ENCODE measurements at places on chromosomes 11 and 22.

GRCh38 chr22:38314933-38315822, 2.1 kb downstream of the CSNK1E start:
- DNase-seq = peak; percentile 15

DNA sequence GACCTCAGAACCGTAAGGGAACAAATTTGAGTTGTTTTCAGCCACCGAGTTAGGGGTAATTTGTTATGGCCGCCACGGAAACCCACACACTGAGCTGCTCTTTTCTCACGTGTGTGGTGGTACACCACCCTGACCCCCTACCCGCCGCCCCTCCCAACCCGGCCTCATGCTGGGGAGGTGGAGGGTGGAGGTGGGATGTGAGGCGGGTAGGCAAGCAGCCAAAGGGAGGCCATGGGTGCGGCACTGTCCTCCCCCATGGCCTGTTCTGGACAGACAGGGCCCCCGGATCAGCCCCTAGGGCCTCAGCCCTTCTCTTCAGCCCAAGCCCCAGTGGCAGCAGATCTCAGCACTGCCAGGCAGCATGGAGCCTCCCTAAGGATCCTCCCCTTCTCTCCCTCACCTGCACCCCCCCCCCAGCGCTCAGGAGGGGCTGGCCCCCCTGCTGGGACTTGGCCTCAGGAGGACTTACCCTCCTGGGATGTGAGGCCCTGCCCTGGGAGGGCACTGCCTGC, 7.9 kb downstream of the PRR5 start:
- no peak for DNase-seq

DNA sequence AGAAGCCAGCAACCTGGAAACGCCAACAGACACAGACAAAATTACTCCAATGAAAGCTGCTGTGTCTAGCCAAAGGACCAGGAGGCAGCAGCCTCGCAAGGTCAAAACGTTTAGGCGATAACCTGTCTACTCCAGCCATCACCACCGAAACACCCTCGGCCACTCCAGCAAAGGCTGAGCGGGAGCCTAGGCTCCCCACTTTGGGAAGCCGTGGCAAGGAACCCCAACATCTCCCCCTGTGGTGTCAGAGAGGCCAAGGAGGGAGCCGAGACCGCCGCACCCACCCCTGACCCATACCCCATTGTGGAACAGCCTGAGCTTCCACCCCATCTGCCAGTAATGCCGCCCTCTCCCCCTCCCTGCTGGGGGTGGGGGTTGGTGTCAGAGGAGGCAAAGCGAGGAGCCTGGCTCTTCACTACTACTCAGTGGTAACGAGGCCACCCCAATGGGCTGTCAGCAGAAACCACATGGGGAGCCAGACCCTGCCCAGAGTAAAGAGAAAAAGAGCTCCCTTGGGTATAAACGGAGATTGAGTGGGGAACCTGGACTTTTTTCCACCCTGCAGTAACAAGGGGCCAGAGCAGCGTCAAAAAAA, 33.9 kb upstream of the SEPTIN5 start:
- DNase-seq = no peak

DNA sequence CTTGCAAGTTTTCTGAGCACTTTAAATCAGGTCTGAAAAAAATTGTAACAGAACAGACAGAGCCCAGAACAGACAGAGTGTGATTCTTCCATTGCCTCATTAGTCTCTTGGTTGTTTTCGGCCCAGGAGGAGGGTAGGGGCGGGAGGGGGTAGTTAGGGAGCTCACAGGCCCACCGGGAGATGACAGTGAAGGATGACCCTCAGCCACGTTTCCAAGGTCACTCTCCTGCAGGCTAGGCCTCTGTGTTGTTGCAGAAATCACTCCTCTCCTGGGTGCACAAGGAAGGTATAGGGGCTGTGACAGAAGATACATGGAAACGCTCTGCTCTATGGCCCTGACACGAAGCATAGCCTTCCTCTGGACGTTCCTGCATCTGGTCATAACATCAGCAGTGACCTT, 69.3 kb downstream of the ABTB2 start:
- no peak for DNase-seq

DNA sequence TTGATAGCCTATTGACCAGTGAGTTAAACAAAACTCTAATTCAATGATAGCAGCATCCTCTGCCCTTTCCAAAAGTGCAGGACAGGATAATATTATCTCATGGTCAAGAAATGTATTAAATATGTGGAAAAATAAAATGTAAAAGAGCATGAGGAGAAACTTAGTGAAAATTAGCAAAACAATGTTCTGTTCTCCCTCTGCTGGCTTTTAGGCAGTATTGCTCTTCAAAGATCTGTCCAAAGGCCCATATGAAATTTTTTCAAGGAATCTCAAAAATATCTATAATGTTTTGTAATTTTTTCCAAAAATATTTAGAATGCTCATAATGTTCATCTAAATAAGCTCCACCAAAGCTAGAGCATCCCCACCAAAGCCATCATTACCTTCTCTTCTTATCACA, 8.3 kb upstream of the ARL14EP start:
- no peak for DNase-seq

DNA sequence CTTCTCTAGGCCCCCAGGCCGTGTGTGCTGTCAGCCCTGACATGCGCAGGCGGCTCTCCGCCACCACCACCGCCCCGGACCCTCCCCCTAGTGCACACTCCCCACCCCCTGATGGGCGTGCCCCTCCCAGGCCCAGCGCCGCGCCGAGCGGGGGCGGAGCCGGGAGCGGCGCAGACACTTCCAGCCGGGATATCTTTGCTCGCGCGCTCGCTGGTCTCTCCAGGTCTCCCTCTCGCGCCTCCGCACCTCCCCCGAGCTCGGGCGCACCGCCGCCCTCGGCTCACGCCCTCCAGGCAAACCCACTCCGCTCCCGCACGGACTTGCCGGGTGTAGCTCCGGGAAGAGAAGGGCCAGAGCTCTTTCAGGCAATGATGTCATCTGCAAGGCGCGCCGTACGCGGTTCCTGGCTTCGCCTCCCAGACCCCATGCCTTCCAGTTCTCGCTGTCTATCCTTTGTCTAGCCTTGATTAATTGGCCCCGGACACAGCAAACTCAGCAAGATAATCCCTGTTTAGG, at the start of gene SCN3B:
TSS of gene SCN3B (minus strand) at position 59 of the 516 bp plus-strand sequence. CDS start 823 bp downstream, outside the sequence.
- peak; percentile 64 for DNase-seq

GRCh38 chr22:30860176-30861105, 108.1 kb downstream of the MORC2 start:
- no peak for DNase-seq

DNA sequence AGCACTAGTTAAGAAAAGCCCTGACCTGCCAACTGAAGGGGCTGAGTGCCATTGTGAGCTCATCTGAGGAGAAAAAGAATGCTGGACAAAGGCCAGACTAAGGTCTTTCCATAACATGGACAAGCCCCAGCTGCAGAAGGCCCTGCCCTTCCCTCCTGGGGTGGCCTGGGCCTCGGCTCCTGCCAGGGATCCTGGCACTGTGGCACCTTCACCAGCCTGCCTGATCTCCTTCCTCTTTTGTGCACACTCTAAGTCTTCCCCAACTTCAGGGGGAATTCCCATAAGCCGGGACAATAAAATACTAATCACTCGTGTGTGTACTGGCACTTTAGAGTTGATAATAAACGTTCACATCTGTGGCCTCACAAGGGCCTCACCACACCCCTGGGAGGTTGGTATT, 9.9 kb downstream of the TMPRSS13 start:
- no peak for DNase-seq

DNA sequence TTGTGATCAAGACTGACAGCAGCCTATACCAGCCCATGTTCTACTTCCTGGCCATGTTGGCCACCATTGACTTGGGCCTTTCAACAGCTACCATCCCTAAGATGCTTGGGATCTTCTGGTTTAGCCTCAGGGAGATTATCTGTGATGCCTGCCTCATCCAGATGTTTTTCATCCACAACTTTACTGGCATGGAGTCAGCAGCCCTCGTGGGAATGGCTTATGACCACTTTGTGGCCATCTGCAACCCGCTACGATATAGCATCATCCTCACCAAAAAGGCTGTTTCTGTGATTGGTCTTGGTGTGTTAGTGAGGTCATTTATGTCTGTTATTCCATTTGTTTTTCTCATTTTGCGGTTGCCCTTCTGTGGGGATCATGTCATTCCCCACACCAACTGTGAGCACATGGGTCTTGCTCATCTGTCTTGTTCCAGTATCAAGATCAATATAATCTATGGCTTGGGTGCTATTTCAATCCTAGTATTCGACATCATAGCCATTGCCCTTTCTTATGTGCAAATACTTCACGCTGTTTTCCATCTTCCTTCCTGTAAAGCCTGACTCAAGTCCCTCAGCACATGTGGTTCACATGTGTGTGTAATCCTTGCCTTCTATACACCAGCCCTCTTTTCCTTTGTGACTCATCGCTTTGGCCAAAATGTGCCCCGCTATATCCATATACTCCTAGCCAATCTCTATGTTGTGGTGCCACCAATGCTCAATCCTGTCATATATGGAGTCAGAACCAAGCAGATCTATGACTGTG, 23.6 kb downstream of the OR52E1 start:
- no peak for DNase-seq

- DNase-seq = no peak
Measured at GRCh38 chr11:67698247-67698646, 23.8 kb upstream of the ALDH3B2 start.

DNA sequence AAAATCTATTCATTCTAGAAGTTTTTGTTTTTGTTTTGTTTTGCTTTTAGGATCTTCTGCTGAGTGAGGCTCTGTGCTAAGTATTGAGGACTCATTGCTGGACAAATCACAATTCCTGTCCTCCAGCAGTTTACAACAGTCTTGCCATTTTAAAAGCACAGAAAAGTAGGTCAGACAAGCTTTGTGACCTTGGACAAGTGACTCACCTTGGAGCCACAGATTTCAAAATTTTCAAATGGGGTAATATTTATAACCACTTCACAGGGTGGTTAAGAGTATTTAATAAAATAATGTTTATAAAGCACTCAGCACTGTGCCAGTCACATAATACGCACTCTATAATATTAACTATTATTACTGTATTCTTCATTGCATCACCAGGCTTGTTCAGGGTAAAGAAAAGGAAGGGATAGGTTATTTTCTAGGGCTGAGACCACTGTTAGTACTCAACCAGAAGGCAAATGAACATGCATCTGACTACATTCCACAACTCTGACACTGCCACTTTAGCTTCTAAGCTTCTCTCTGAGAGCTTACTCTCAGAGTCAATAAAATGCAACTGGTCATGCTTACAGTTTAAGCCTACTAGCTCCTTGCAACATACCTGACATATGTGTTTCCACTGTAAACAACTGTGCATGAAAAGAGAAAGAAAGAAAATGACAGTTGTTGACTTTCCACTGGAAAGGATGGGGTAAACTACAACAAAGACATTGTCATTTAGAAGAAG, 63.2 kb upstream of the FIBIN start:
- no peak for DNase-seq
